ENCODE measurements at places on chromosomes 4 and X. TPM values are rescaled to one million over a fixed set of nuclear protein-coding genes. Genes with fewer than 3 reads are reported as not detected.

DNA sequence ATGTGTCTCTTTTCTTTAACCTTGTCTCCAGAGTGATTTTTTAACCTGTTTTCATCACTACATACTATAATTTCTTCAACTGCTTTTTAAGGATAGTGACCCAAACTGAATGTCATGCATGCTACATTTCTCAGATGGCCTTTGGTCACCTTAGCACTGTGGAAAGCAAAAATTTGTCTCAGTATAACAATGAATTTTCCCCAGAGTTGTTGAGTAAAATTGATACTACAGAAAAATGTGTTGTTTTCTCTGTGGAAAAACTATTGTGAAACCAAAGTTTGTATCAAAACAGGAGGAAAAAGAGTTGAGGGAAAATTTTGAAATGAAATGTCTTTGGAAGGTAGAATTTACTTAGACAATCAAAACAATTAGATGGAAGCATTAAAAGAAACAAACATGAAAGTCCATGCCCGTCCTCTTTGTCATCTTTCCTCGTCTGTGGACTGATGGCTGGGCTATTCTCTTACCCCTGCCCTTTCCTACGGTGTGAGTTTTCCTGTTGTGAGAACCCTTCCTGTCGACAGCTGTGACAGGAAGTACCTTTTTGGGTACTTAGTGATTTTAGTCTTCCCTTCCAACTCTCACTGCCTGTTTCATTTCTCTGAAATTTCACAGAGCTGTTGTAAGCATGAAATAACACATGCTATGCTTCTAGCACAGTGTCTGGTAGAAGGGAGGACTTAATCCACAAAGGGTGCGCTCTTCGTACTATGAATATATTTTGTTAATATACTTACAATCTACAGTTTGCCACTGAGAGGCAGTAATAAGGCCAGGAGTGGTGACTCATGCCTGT lies 50.8 kb downstream of the LRP2BP start:
- H3K36me3 ChIP-seq, result peaks cover 3% of the 10 kb centered on the region
- no peak overlapping the region for H3K4me3 ChIP-seq
- H3K27ac ChIP-seq, result peak overlapping the region; percentile 39
- no peak for DNase-seq

The NFKB1 gene
- 2.4 TPM for total RNA-seq

DNA sequence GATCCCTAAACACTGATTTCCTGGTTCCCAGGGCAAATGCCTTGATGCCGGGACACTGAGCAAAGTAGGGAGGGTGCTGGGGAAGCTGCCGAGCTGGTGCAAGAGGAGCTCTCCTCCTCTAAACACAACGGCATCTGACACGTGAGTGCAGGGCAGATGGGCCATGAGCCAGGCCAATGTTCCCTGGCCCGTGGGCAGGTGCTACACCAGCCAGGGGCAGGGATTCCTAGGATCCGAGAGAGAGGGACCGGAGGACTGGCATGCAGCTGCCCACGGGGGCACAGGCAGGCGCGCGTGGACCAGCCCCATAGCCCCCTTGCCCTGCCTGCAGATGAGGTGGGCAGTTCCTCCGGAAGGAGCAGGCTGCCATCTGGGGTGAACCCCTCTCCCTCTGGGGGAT lies 66.8 kb upstream of the AFAP1 start:
- H3K36me3 ChIP-seq, result no peaks in the 10 kb centered on the region
- DNase-seq, result no peak
- no peaks in the 10 kb centered on the region for H3K4me1 ChIP-seq
- no peaks in the 10 kb centered on the region for H3K27me3 ChIP-seq
- no peak overlapping the region for H3K4me3 ChIP-seq
- H3K27ac ChIP-seq, result no peak overlapping the region

The PLXNB3 gene
- 4.1 TPM for total RNA-seq

- no peak overlapping the region for H3K4me3 ChIP-seq
- peak; percentile 38 for DNase-seq
- no peaks in the 10 kb centered on the region for H3K4me1 ChIP-seq
- H3K36me3 ChIP-seq, result no peaks in the 10 kb centered on the region
- H3K27ac ChIP-seq, result no peak overlapping the region
- H3K27me3 ChIP-seq, result no peaks in the 10 kb centered on the region
These were observed 2618.6 kb downstream of the ARAP2 start for GRCh38 chr4:33625748-33626147.

- no peak overlapping the region for H3K27ac ChIP-seq
- H3K4me3 ChIP-seq, result no peak overlapping the region
- no peaks in the 10 kb centered on the region for H3K36me3 ChIP-seq
- no peaks in the 10 kb centered on the region for H3K4me1 ChIP-seq
- no peaks in the 10 kb centered on the region for H3K27me3 ChIP-seq
These were observed 80.8 kb downstream of the NPFFR2 start for GRCh38 chr4:72112514-72113156.

- no peak for DNase-seq
- H3K4me1 ChIP-seq, result peaks cover 27% of the 10 kb centered on the region
- no peak overlapping the region for H3K27ac ChIP-seq
- H3K27me3 ChIP-seq, result no peaks in the 10 kb centered on the region
These were observed 5.5 kb upstream of the USP53 start for GRCh38 chr4:119207051-119207450.

GRCh38 chr4:915041-915474 lies 17.1 kb downstream of the GAK start:
- no peaks in the 10 kb centered on the region for H3K4me1 ChIP-seq
- no peaks in the 10 kb centered on the region for H3K27me3 ChIP-seq
- 0 out of 2 replicates have a peak overlapping the region, but pooled peaks have one; percentile 66 for H3K27ac ChIP-seq
- no peak overlapping the region for H3K4me3 ChIP-seq
- no peak for DNase-seq

The NLGN3 gene
- total RNA-seq, result 15.3 TPM

- H3K27me3 ChIP-seq, result no peaks in the 10 kb centered on the region
- H3K4me3 ChIP-seq, result no peak overlapping the region
- no peak overlapping the region for H3K27ac ChIP-seq
- H3K4me1 ChIP-seq, result no peaks in the 10 kb centered on the region
- DNase-seq, result peak; percentile 68
- H3K36me3 ChIP-seq, result peaks cover 2% of the 10 kb centered on the region
These were observed 576.0 kb upstream of the PABPC4L start for GRCh38 chr4:134777606-134778005.

- H3K27ac ChIP-seq, result no peak overlapping the region
- H3K4me1 ChIP-seq, result no peaks in the 10 kb centered on the region
- no peaks in the 10 kb centered on the region for H3K36me3 ChIP-seq
- no peaks in the 10 kb centered on the region for H3K27me3 ChIP-seq
These were observed 521.5 kb downstream of the BCOR start for GRCh38 chrX:39576041-39576872.

DNA sequence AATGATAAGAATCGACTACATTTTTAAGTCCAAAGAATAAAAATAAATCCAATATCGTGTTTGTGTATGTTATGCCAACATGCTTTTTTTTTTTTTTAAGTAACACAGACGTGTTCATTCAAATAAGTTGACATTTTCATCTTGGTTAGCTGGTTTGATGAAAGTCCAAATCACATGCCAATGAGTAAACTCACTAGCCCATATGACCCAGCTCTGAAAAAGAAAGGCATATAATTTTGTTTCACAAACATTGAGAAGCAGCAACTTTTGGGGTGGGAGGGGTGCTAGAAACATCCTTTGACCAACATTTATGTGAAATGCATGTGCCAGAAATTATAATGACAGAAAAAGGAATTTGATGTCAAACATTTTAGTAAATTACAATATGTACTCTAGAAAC lies 61.6 kb upstream of the SPP1 start:
- no peak for DNase-seq
- peaks cover 62% of the 10 kb centered on the region for H3K4me1 ChIP-seq
- H3K36me3 ChIP-seq, result no peaks in the 10 kb centered on the region
- no peaks in the 10 kb centered on the region for H3K27me3 ChIP-seq
- no peak overlapping the region for H3K4me3 ChIP-seq

DNA sequence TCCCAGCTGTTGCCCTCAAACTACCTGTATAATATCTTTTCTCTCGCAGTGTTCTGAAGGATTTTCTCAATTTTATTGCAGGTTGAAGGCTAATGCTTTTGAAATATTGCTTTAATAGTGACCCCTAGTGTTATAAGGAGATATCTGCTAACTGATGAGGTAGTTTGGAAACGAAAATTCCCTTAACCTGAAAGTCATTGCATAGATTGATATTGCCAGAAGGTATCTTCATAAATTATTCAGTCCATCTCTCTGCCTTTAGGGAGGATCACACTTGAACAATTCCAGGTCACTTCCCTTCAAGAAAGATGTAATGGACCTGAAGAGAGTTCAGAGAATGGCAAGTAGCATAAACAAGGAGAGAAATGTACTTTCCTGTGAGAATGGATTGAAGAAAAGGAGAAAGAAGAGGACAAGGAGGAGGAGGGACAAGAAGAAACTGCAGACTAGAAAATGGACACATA lies 44.1 kb downstream of the TIGD4 start:
- H3K36me3 ChIP-seq, result no peaks in the 10 kb centered on the region
- no peak overlapping the region for H3K4me3 ChIP-seq
- peaks cover 3% of the 10 kb centered on the region for H3K4me1 ChIP-seq
- H3K27ac ChIP-seq, result no peak overlapping the region
- DNase-seq, result peak; percentile 63

- H3K27me3 ChIP-seq, result no peaks in the 10 kb centered on the region
- no peak for DNase-seq
- no peaks in the 10 kb centered on the region for H3K36me3 ChIP-seq
- H3K27ac ChIP-seq, result no peak overlapping the region
These were observed 105.6 kb downstream of the ANXA10 start for GRCh38 chr4:168197926-168198325.

DNA sequence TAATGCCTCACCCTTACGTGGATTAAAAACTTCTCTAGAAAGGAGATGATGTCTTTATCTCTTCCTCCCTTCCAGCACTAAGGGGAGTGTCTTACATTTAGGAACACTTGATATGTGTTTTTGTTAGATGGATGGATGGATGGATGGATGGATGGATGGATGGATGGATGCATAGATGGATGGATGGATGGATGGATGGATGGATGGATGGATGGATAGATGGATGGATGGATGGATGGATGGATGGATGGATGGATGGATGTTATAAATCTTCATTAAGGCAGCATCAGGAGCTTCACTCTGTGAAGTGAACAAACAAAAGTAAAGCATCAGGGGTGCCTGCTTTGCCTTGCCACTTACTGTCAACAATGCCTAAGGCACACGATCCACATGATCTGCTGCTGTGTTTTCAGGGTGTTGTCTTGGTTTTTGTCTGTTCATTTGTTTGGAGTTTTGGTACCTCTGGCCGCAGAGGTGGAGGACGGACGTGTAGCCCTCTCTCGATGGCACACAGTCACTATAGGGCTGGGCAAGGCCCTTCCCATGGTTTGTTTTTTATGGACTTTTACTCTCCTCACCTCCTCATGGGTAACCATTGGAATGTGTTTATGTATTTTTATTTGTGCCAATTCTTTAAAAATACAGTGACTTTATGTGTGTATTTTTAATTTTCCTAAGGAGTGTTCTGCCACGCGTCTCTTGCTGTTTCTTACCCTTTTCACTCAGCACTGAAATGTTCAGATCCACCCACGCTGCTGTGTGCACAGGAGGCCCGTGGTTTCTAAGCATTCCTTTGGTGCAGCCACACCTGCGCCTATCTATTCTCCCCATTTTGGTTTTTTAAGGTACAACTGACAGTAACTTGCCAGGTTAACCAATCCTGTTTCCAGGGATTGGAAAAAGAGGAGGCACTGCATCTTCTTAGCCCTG lies 91.8 kb upstream of the ENPP6 start:
- H3K27me3 ChIP-seq, result no peaks in the 10 kb centered on the region
- no peaks in the 10 kb centered on the region for H3K36me3 ChIP-seq
- no peak overlapping the region for H3K27ac ChIP-seq
- DNase-seq, result no peak
- H3K4me3 ChIP-seq, result no peak overlapping the region

GRCh38 chrX:97682991-97683840 lies 799.5 kb downstream of the RPA4 start:
- no peaks in the 10 kb centered on the region for H3K27me3 ChIP-seq
- no peaks in the 10 kb centered on the region for H3K36me3 ChIP-seq
- H3K4me1 ChIP-seq, result peaks cover 8% of the 10 kb centered on the region
- DNase-seq, result no peak
- no peak overlapping the region for H3K27ac ChIP-seq

DNA sequence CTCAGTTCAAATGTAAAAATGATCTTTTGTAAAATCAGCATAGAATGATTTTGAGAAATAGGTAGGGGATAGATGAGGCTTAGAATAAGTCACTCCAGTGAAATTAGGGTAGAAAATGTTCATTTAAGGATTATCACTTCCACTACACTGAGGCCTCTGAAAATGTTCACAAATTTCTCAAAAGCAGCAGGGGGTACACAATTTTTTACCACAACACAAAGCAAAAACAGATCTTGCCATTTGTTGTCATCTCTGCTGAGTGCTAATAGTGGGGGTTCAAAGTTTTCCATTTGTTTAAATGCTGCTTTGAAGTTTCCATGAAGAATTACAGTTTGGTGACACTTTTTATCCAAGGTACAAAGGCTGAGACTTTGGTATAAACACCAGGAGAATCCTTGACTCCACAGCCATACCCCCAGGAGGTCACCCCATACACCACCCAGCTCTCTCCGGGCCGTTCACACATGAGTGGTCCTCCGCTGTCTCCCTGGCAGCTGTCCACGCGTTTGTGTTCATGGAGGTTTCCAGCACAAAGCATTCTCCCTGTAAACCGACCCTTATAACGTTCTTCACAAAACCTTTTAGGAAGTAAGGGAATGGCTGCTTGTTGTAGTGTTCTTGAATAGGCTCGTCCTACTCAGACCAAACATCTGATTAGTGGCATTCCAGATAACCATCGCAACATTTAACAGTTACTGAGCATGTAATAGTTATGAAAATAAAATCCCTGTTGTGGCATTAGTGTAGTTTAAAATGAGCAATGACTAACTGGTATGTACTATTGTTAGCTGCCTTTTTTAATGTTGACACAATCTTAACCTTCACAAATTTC lies 71.0 kb downstream of the PRSS12 start:
- peaks cover 15% of the 10 kb centered on the region for H3K36me3 ChIP-seq
- H3K4me1 ChIP-seq, result peaks cover 23% of the 10 kb centered on the region
- H3K4me3 ChIP-seq, result no peak overlapping the region
- H3K27me3 ChIP-seq, result no peaks in the 10 kb centered on the region
- peak overlapping the region; percentile 68 for H3K27ac ChIP-seq

GRCh38 chrX:74160358-74160757 lies 143.6 kb upstream of the ZCCHC13 start:
- H3K4me1 ChIP-seq, result no peaks in the 10 kb centered on the region
- no peak for DNase-seq
- no peak overlapping the region for H3K4me3 ChIP-seq
- no peaks in the 10 kb centered on the region for H3K27me3 ChIP-seq
- H3K27ac ChIP-seq, result no peak overlapping the region
- H3K36me3 ChIP-seq, result no peaks in the 10 kb centered on the region

DNA sequence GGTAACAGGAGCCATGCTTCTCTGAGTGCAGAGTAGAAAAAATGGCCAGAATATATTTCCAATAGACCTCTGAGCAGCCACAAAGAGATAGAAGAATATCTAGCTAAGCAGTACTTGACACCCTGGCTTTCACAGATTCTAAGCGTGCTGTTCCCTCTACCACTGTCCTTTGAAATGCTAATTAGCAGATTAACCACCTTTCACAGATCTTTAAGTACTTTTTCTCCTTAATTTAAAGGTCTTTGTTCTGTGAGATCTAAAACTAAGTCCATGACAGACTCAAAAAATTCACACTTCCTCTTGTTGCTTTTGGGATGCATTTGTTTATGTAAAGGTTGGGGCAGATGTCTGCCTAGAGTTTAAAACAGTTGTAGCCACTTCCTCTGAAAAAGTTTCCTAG lies 28.3 kb upstream of the MAGEC2 start:
- peak; percentile 64 for DNase-seq
- no peak overlapping the region for H3K4me3 ChIP-seq
- H3K4me1 ChIP-seq, result peaks cover 7% of the 10 kb centered on the region
- H3K36me3 ChIP-seq, result no peaks in the 10 kb centered on the region

The NAA11 gene
- not detected for total RNA-seq

The HTRA3 gene
- total RNA-seq, result 3.6 TPM
